Activated naive CD4-positive, alpha-beta T cell (primary cell): ENCODE measurements at places on chromosomes 3 and 15.

DNA sequence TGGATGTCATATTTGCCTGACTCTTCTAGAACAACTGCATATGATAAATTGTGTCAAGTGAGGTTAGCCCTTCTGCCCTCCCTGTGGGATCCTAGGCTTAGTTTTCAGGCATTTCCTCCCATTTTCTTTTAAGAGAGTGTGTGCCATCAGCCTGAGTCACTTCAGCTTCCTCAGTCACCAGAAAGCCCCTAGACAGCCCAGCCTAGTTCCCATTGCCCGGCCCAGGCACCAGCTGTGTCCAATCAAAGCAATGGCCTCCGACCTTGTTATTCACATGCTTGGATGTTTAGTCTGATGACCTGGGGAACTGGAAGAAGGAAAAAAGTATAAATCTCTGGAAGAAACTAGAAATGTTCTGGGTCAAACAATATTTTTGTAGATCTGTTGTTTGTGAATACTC lies 221.9 kb upstream of the LRIG1 start:
- DNase-seq = no peak

- DNase-seq = no peak
These were observed 9.2 kb upstream of the MME start for GRCh38 chr3:155070932-155071387.

DNA sequence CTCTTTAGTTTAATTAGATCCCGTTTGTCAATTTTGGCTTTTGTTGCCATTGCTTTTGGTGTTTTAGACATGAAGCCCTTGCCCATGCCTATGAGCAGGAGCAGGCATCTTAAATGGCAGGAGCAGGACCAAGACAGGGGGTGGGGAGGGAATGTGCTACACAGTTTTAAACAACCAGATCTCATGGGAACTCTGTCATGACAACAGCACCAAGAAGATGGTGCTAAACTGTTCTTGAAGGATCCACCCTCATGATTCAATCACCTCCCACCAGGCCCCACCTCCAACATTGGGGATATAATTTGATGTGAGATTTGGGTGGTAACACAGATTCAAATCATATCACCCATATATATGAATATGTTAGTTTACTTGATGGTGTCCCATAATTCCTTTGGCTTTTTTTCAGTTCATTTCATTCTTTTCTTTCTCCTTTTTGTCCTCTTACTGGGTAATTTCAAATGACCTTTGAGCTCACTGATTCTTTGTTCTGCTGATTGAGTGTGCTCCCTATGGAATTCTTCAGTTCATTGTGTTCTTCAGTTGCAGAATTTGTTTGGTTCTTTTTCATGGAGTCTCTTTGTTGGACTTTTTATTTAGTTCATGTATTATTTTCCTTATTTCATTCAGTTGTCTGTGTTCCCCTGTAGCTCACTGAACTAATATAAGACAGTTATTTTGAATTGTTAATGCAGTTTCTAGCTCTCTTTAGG lies 62.6 kb downstream of the DOCK3 start:
- no peak for DNase-seq

DNA sequence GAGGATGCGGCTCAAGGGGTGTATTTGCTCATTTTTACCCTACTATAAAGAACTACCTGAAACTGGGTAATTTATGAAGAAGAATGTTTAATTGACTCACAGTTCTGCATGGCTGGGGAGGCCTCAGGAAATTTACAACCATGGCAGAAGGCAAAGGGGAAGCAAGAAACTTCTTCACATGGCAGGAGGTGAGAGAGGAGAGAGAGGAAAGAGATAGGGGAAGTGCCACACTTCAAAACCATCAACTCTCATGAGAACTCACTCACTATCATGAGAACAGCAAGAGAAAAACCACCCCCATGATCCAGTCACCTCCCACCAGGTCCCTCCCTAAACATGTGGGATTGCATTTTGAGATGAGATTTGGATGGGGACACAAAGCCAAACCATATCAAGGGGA lies 192.7 kb downstream of the DIPK2A start:
- DNase-seq = no peak

- DNase-seq = no peak
These were observed 41.3 kb upstream of the PIK3CB start for GRCh38 chr3:138875754-138876664.

GRCh38 chr3:169269005-169269404 lies 394.5 kb downstream of the MECOM start:
- no peak for DNase-seq

- DNase-seq = no peak
These were observed 173.9 kb upstream of the LMCD1 start for GRCh38 chr3:8327739-8328138.

- no peak for DNase-seq
These were observed 8.3 kb downstream of the LRRC2 start for GRCh38 chr3:46557814-46558183.

- no peak for DNase-seq
These were observed 14.4 kb upstream of the C3orf80 start for GRCh38 chr3:160210799-160211221.

DNA sequence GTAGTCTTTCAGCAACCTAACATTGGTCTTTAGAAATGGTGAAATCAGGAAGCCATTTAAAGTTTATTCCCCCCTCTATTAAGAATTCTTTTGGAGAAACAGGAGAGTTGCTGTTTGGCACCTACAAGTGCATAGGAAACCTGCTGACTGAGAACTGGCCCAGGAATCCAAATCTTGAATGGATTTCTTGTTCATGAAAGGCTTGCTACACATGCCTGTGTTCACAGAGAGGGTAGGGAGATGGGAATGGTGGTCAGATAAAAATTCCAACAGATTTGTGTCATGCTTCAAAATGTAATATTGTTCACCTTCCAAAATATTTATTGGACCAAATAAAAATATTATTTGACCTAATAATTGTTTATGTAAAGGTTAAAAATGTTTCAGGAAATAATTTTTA lies 24.2 kb upstream of the ZPLD1 start:
- DNase-seq = no peak

- DNase-seq = no peak
These were observed 23.7 kb downstream of the OXNAD1 start for GRCh38 chr3:16288664-16289063.

DNA sequence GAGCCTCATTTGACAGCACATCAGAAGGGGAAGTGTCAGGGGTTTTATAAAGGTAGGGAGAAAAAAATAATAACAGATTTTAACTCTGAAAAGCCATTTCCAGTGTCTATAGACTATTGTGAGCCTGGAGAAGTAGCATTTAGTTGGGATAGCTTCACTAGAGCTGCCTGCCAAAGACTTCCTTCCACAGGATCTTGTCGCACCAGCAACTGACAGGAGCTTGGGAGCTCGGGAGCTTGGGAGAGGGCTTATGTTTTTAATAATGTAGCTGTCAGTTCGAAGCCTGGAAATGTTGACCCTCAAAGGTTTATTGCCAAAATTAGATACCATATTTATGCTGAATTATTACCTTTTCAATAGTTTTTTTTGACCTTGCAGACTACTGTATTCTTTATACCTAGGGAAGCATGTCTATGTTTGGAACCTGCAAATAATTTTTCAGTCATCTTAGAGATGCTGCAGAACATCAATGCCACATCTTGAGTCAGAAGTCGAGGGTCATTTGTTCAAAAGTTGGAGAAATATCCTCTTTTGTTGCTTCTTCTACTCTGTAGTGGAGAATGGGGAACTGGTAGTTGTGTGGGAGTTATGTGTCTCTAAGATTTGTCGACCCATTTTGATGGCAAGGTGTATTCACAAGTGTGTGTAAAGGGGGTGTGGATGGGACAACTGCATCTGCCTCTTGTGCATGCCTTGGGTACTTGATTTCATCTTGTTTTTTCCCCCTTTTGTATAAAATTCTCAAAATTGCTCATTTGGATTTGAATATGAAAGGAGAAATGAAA lies 41.7 kb downstream of the ARPP21 start:
- DNase-seq = no peak

DNA sequence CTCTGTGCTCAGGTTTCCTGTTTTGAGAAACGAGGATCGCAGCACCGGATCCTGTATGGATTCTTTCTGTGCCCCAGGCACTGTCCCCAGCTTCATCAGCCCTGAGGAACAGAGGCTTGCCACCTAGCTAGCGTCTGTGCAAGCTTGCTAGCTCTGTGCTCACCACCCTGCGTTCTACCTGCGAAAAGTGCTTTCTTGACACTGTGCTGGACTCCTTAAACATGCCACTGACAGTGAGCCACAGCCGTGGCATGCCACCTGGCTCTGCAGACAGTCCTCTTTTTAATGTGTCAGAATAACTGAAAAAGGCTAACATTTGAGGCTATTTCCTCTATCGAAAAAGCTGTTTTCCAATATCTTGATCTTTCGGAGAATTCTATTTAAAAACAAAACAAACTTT lies 1.4 kb downstream of the PGPEP1L start:
- no peak for DNase-seq

- no peak for DNase-seq
These were observed 317.3 kb upstream of the NECTIN3 start for GRCh38 chr3:110754212-110754916.

- DNase-seq = peak; percentile 18
These were observed 3.1 kb upstream of the DLL4 start for GRCh38 chr15:40925863-40926658.

- DNase-seq = no peak
These were observed 63.3 kb downstream of the ABTB1 start for GRCh38 chr3:127735767-127736693.

DNA sequence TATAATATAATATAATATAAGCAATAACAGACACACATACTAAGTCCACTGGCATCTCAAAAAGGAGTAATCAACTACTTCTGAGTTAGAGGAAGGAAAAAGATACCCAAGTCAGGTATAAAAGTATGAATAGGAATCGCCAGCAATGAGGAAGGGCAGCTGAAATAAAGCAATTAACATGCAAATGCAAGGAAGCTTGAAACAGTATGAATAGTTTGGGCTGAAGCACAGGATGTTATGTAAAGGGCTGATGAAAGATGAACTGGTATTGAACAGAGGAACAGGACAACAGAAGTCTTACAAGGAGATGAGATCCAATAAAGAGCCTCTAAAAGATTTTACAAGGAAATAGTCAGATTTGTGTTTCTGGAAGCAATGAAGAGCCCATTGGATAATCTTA lies 7.1 kb downstream of the COPS2 start:
- no peak for DNase-seq

DNA sequence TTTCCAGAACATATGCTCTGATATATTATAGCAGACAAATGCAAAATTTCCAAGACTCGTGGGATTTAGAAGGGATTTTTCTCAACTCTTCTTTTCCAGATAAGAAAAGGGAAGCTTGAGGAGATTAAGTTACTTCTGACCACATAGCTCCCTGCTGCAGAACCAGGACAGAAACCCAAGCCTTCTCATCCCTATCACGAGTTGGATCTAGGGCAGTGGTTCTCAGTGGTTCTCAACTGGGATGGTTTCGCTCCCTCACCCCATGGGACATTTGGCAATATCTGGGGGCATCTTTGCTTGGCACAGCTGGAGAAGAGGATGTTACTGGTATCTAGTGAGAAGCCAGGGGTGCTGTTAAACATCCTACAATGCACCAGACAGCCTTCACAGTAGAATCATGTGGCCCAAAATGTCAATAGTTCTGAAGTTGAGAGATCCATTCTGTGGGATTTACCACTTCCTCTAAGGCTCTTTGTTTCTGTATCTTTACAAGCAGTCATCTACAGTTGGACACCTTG lies 64.2 kb downstream of the LIPC start:
- no peak for DNase-seq

DNA sequence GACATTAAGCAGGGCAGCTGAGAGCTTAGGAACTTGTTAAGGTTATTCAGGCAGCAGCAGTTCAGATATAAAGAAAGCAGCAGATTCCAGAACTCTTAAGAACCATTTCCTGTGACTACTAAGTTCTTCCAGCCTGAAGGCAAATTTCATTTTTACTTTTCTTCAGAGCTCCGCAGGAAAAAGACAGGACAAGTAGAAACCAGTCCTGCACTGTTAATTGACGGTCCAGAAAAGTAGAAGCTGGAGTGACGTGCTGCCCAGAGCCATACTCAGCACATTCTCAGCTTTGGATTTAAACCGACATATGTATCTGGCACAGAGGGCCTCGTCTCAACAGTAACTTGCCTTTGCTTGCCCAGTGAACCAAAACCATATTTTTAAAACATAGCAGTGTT lies 219.4 kb upstream of the STRIT1 start:
- DNase-seq = no peak

- DNase-seq = no peak
These were observed 51.1 kb upstream of the SPATA12 start for GRCh38 chr3:57009367-57009766.

DNA sequence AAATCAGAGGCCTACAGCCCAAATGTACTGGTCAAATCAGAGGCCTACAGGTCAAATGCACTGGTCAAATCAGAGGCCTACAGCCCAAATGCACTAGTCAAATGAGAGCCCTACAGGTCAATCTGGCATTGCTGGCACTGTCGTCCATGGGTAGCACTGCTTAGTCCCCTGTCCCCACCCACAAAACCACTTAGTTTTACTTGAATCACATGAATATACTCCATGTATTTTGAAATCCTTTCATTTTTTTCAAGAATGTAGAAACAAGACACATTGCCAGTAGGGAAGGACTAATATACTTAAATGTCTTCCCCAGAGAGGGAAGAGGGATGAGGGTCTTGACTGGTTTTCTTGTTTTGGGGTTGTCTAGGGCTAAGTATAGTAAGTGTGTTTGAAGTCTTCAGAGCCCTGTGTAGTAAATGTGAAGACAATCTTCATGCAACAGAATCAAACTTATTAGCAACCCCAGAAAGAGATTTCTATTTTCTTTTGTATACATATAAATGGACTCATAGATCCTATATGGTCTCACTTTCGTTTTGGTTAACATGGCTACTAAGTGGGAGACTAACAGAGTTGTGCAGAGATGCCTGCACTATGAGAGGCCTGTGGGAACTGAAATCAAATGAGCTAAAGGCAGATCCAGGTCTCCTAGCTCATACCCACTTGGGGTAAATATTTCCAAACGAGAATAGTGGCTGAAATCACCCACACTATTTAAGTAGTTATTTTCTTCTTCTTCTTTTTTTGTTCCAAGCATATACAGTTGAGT lies 38.3 kb upstream of the DCUN1D1 start:
- DNase-seq = no peak

GRCh38 chr3:108103886-108104797 lies 13.3 kb upstream of the CD47 start:
- DNase-seq = no peak

GRCh38 chr3:53196575-53197407 lies 35.8 kb downstream of the PRKCD start:
- no peak for DNase-seq

GRCh38 chr3:13652728-13653127 lies 103.8 kb downstream of the FBLN2 start:
- no peak for DNase-seq
